Stimulated activated CD8-positive, alpha-beta memory T cell treated with anti-CD3 and anti-CD28 coated beads, Interleukin-2, amount 100 ng/mL, for 48 hours (primary cell): ENCODE measurements at places on chromosomes 2 and 18.
A peak's percentile ranks its signal among the peaks of the same experiment; 100 is the strongest.

GRCh38 chr2:36449213-36449612 lies 93.6 kb downstream of the CRIM1 start:
- no peak for DNase-seq

- DNase-seq = peak; percentile 1
Measured at GRCh38 chr2:176002688-176003210, 682 bp upstream of the LNPK start.

DNA sequence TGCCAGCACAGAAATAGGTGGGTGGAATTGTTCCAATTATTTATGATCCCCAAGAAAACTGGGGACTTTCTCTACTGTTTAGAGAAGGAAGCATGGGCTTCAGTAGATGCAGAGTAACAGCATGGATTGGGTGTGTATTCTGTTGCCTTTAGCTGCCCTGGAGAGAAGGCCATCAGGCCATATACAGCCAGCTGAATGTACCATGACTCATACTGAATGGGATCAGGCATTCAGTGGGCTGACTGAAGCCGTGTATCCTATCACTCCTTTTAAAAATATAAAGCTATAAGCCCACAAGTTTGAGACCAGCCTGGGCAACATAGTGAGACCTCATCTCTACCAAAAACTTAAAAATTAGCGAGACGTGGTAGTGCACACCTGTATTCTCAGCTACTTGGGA lies 16.7 kb upstream of the PLEKHM3 start:
- DNase-seq = no peak

DNA sequence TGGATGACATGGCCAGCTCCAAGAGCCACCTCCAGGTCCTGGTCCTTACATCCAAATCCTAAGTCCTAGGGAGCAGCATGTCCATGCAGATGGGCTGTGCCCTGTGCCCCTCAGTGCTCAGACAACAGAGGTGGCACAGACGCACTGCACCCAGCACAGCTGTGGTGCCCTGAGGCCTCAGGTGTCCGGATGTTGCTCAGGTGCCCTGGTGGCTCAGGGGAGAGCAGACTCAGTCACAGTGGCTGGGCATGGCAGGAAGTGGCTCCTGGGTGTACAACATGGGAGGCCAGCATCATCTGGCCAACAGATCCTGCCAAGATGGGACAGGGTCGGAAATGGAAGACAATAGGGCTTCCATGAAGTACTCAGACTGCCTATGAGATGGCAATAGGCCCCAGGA lies 50.1 kb downstream of the TIMM21 start:
- DNase-seq = no peak

DNA sequence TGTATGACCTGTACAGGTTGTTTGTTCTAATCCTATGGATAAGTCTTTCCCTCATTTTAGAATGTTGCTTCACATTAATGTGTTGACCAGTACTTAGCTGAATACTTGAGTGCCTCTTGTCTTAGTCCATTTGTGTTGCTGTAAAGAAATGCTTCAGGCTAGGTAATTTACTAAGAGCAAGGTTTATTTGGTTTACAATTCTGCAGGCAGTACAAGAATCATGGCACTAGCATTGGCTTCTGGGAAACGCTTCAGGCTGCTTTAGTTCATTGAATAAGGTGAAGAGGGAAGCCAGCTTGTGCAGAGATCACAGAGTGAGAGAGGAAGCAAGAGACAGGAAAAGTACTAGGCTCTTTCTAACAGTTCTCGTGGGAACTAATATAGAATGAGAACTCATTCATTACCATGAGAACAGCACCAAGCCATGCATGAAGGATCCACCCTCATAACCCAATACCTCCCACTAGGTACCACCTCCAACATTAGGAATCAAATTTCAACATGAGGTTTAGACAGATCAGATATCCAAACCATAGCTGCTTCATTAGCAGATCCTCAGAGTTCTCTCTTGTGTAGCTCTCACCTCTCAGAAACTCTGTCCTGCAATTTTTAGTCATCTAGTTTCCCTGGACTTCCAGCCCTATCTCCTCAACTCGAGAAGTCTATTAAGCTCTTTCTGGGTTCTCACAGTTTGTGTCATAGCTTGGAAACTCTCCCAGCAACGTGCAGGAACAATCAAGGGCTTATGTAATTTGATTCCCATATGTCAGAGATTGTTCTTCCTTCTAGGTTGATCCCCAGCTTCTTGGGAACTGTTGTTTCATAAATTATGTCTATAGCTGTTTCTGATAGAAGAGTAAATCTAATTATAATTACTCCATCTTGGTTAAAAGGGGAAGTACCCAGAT lies 2082.3 kb upstream of the CELF4 start:
- no peak for DNase-seq

GRCh38 chr2:44955593-44956392 lies 14.3 kb downstream of the SIX3 start:
- peak; percentile 76 for DNase-seq
